ENCODE measurements at places on chromosomes 13 and 19. TPM values are rescaled to one million over a fixed set of nuclear protein-coding genes. Genes with fewer than 3 reads are reported as not detected.

The REEP6 gene
- 8.5 TPM for total RNA-seq

The FAM83E gene
- 6.5 TPM for total RNA-seq

The POLD1 gene
- 24.3 TPM for total RNA-seq

The MEF2B gene
- total RNA-seq, result 1.4 TPM

The KLK3 gene
- not detected for total RNA-seq

All from esophagus mucosa (tissue), 1 donor.